ENCODE measurements at places on chromosomes 12 and 14. TPM values are rescaled to one million over a fixed set of nuclear protein-coding genes. Genes with fewer than 3 reads are reported as not detected.

The C12orf50 gene
- total RNA-seq, result not detected

The INHBE gene
- total RNA-seq, result 3.3 TPM

The ZDHHC22 gene
- total RNA-seq, result 17.3 TPM

DNA sequence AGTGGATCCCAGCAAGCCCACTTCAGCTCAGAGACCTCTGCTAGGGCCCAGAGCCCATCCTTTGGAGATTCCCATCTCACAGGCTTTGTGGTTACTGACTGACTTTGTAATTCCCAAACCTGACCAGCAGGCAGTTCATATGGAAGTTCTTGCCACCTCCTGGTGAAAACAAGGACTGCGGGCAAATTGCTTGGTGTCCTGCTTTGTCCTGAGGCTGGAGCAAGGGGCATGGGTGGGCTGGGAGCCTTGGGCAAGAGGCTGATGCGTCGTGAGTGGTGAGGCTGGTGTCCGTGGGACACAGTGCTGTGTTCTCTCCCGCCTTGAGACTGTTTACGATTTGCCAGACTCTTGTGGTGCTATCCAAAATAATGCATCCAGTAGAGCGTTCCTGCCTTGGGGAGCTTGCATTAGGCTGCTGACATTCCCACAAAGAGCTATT is 91.0 kb downstream of the LRRC74A start:
- no peak for ATAC-seq

The KERA gene
- not detected for total RNA-seq
